ENCODE measurements at places on chromosomes 13 and 19. TPM values are rescaled to one million over a fixed set of nuclear protein-coding genes. Genes with fewer than 3 reads are reported as not detected.

MUC16 gene
- not detected for total RNA-seq

ONECUT3 gene
- not detected for total RNA-seq

GPR4 gene
- 0.99 TPM for total RNA-seq

ZNF723 gene
- not detected for total RNA-seq

WBP4 gene
- total RNA-seq: 9.2 TPM

TMEM272 gene
- total RNA-seq: not detected

CEACAM8 gene
- not detected for total RNA-seq

FGF21 gene
- not detected for total RNA-seq

LILRB2 gene
- not detected for total RNA-seq

NDUFA11 gene
- total RNA-seq: 293 TPM

ZNF791 gene
- total RNA-seq: 17.7 TPM

ZNF835 gene
- 0.50 TPM for total RNA-seq

GNG8 gene
- not detected for total RNA-seq

CACNG6 gene
- total RNA-seq: 0.53 TPM

CLIP3 gene
- total RNA-seq: 3.4 TPM

CYSLTR2 gene
- total RNA-seq: not detected

NLRP7 gene
- total RNA-seq: not detected

PGLYRP2 gene
- total RNA-seq: not detected

DPF1 gene
- total RNA-seq: 1.5 TPM

CEACAM20 gene
- not detected for total RNA-seq

NTF4 gene
- total RNA-seq: not detected

PROZ gene
- total RNA-seq: not detected

BRSK1 gene
- total RNA-seq: 6.7 TPM

DHDH gene
- 0.12 TPM for total RNA-seq

BCAM gene
- 30.0 TPM for total RNA-seq

DAND5 gene
- total RNA-seq: 0.13 TPM

OR4F17 gene
- not detected for total RNA-seq

ICAM4 gene
- total RNA-seq: 0.13 TPM
